Activated naive CD4-positive, alpha-beta T cell treated with anti-CD3 and anti-CD28 coated beads, Interleukin-2, amount 50 U/mL, for 16 hours (primary cell): ENCODE measurements at places on chromosomes 4 and X.
A peak's percentile ranks its signal among the peaks of the same experiment; 100 is the strongest.

DNA sequence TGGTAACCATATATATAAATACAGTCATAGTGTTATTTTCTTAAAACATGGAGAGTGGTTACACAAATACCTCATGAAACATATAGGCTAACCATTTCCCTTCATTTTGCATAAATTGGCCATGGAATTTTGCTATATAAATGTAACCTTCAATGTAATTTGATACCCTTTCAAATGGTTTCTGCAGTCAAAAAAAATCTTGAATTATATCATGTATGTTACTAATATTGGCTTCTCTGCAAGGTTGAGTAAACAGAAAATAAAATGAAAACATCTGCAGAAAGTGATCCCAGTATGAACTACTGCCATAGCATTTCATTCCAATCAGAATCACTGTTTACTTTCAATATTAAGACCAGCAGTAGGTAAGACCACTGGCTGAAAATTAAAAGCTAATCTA, 1165.9 kb upstream of the TENM3 start:
- no peak for DNase-seq

GRCh38 chr4:147749811-147750321, 18.0 kb downstream of the ARHGAP10 start:
- DNase-seq = no peak

DNA sequence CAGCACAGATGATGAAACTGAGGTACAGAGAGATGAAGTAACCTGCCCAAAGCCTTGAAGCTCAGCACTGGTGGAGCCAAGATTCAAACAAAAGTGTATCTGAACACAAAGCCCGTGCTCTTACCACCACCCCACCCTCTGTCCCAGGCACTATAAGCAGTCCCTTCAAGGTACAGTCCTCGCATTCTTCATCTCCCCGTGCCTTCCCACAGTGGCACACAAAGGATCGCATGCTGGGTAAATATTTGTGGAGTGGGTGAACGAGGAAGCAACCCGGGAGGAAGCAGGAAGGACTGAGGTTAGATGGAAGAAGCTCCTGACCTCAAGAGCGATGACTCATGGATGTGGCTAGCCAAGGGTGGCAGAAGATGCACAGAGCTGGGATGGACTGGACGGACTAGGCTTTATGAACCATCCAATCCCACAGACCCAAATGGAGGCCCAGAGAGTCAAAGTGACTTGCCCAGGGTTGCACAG, 18.4 kb downstream of the IQSEC2 start:
- no peak for DNase-seq

DNA sequence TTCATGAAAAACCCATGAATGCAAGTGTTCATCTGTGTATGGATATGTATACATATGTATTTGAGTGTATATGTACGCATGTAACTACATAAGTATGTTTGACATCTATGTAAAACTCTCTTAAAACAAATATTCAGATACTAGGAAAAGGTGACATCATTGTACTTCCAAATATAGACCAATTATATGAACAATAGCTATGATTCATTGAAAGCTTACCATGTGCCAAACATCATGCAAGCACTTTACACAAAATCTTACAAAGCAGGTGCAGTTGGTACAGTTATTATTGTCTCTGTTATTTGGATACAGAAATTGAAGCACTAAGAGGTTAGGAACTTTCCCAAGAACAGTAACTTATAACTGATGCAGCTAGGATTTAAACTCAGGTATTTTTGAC, 21.4 kb downstream of the MAGEB17 start:
- no peak for DNase-seq

GRCh38 chr4:73066928-73067327, 2.6 kb downstream of the COX18 start:
- DNase-seq = no peak

DNA sequence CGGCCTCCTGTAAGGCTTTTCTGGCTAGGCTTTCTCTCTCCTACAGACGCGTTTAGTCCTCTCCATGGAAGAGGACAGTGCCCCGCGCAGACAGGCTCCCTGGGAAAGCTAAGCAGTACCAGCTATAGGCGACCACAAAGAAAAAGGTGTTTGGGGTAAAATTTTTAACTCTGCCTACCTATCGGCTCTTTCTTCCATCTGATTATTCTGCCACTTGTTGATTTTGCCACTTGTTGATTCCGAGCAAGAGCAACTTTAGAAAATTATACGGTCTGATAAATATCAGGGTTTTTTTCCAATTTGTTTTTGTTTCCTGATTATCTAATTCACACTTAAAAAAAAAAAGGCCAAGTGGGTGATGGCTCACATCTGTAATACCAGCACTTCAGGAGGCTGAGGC, 1600.5 kb upstream of the TENM3 start:
- no peak for DNase-seq

DNA sequence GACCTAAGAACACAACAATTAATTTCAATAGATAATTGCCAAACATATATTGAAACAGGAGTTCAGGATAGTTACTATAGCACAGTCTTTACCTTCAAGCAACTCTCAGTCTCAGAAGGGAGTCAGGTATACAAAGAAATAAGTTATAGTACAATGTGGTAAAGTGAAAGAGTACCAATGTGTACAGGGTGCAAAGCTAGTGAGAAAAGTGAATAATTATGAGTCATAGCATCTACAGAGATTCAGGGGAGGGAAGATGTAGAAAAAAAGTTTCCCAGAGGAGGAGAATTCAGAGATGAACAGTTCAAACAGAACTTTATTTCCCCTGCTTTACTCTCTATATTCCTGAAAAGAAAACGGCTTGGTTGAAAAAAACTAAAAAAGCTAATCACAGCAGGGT, 22.7 kb upstream of the DKK2 start:
- DNase-seq = no peak

DNA sequence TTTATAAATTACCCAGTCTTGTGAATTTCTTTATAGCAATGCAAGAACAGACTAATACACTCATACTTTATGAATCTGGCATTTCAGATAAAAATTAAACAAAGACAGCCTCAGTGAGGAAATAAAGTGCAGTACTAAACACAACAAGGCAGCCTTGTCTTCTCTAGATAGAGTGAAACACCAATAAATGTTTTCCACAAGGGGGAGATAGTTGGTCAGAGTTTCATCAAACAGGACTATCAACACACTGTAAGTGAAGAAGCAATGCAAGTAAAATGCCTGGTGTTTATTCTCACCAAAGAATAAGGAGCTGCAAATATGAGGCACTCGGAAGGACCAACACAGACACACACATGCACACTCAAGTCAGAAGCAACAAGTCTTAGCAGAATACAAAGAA, 62.8 kb downstream of the FAM9B start:
- no peak for DNase-seq

DNA sequence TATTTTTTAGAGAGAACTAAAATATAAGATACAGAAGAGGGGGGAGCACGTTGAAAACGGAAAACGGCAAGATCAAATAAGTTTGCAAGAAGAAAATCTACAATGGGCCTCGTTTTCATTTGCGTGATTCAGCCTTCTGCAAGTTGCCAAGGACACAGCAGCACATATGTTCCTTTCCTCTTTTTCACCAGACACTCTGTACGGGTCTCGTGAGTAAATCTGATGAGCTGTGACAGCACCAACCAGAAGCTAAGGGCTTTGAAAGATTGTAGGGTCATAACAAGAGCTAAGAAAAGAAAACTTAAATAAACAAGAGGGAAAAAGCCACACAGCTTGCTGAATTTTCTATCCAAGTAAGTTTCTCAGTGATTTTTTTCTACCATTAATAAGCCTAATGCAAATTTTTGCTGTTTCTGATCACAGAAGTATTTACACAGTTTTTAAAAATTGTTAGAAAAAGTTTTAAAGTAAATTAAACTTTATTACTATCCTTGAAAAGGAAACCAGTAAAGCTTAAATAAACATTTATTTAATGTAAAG, 63.4 kb downstream of the SCML2 start:
- no peak for DNase-seq

DNA sequence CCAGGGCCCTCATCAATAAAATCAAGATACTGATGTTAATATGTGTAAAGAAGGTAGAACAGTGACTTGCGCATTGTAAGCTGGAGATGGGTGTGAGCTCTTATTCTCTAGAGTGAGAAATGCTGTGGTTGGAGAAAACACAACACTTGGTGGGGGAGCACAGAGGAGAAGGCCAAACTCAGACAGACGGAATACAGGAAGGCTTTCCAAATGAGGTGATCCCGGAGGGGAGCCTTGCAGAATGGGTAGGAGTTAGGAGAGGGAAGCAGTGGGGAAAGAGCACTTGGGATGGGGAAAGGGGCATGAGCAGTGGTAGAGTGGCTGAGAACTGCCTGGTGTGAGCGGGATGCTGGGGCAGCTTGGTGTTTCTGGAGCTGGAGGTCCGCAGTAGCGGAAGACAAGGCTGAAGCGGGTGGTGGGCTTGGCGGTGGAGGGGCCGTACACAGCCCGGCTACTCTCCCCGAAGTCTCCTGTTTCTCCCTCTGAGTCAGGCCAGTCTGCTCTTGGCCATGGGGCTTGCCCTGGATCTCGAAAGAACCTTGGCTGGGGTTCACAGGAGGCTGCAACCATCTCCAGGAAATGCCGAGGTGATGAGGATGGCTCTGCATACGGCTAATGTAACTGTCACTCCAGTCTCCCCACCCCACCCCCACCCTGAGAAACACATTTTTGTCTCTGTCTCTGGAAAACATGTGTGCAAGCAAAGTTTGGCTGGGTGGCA, 11.3 kb upstream of the PLAC1 start:
- no peak for DNase-seq

- no peak for DNase-seq
Measured at GRCh38 chrX:2871831-2872230, 43.1 kb downstream of the GYG2 start.

DNA sequence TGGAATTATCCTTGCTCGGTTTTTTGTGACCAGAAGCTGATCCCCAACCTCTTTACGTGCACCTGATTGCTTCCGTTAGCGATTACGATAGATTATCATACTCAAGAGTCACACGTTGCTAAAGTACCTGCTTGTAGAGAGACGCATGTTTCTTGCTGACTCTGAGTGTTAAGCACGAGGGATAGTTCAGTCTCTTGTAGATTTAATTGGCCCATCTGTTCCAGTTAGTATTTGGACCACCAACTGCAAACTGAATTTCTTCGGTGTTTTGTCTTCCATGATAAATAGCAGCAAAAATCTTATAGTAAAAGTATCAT, 516 bp upstream of the COX18 start:
- DNase-seq = no peak

GRCh38 chr4:169593050-169593560, 19.3 kb downstream of the NEK1 start:
- DNase-seq = no peak

DNA sequence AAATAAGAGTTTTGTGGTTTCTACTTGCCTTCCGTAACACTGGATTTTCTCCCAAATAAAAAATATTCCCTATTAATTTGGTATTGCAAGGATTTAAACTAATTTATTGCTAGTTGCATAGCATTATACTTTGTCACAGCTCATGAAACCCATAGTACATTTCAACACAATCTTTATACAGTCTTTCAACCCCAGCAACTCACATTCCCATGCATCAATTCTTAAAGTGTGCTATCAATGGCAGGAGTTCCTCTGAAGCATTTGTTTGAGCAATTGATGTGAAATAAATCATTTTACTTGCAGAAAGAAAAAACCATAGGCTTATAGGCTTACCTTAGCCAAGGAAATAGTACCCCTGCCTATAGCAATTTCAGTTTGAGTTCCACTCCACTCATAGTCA, 251.9 kb downstream of the PAPSS1 start:
- no peak for DNase-seq

GRCh38 chr4:181004056-181004455, 1239.1 kb upstream of the TENM3 start:
- DNase-seq = no peak

DNA sequence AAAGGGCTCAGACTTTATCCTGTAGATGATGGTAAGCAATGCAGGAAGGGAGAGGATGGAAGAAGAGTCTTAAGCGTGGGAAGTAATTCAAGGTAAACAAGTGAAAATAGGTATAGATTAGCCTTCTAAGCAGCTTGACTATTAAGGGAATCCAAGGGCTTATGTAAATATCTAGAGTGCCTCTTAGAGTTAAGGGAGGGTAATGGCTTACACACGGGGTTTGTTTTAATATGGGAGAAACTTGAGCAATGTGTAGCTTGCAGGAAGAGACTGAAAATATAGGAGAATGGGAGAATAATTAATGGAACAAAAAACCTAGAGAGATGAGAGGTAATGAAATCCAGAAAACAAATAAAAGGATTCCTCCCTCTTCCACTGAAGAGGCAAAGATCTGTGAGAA, 12.8 kb upstream of the SAP30 start:
- no peak for DNase-seq

DNA sequence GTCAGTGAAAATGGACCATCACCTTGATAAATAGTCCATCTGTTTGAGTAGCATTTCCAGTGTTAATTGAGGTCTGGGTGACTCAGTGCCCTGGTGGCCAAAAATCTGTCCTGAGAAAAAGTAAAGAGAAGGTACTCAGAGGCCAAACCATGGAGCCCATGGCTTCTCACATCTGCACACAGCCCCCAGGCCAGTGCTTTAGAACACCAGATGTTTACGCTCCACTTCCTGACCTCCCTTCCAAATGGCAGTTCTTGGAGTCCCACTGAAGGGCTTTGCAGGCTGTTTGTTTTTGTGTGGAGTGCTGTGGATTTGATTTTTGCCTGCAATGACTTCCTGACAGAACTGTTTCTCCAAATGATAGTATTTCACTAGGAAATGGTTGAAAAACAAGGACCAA, 60.2 kb upstream of the GPC4 start:
- no peak for DNase-seq

DNA sequence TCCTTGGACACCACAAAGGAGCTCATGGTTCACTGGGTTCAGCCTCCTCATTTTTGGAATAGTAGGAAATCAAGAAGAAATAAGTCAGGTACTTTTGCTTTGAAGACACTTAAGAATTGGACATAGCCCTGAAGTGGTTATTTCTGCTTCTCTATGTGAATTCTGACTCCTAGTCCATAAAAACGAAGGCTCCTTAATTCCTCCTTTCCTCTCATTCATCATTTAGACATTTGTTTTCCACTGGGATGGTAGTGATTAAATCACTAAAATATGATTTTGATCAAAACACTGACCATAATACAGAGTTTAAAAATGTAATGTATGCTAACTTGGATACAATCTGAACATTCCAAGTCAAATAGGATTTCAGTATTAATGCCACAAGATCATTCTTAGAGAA, 34.7 kb upstream of the CYP2U1 start:
- DNase-seq = no peak

DNA sequence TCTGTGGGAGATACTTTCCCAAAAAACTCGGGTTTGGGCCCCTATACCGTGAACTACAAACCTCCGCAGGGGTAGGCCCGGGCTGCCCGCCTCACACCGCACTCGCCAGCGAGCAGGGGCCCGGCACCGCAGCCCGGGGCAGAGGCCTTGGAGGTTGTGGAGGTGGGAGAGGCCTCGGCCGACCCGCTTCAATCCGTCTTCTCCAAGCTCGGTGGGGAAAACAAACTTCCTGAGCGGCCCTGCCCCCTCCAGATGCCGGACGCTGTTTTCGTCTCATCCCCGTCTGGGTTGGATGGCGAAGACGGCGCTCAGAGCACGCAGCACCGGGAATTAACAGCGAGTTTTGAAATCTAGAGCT, 442 bp upstream of the MCUB start:
- peak; percentile 43 for DNase-seq

- no peak for DNase-seq
Measured at GRCh38 chr4:101020956-101021355, 326.4 kb downstream of the PPP3CA start.

- DNase-seq = no peak
Measured at GRCh38 chrX:1511829-1512228, 25.2 kb downstream of the P2RY8 start.

GRCh38 chrX:21723084-21723483, 34.8 kb downstream of the SMPX start:
- DNase-seq = no peak

GRCh38 chr4:16725252-16725651, 173.2 kb downstream of the LDB2 start:
- no peak for DNase-seq

- no peak for DNase-seq
Measured at GRCh38 chrX:22122510-22122909, 90.4 kb downstream of the PHEX start.
